ENCODE measurements at places on chromosomes 13 and 19.

DNA sequence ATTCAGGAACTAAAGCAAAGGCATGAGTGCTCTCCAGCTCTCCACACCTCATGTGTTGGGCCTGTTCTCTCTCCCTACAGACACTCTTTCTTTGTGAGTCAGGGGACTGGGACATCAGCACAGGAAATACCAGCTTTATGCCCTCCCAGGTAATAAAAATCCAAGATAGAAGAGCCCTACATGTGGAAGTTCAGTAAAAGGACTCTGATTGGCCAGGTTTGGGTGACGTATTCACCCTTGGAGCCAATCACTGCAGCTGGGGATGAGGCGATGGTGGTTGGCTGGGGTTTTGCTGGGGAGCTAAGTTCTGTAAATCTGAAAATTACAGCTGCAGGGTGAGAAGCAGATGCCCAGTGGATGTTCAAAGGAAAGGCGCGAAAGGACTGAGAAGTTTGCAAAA is 32.5 kb downstream of the CCDC70 start:
- DNase-seq = no peak

DNA sequence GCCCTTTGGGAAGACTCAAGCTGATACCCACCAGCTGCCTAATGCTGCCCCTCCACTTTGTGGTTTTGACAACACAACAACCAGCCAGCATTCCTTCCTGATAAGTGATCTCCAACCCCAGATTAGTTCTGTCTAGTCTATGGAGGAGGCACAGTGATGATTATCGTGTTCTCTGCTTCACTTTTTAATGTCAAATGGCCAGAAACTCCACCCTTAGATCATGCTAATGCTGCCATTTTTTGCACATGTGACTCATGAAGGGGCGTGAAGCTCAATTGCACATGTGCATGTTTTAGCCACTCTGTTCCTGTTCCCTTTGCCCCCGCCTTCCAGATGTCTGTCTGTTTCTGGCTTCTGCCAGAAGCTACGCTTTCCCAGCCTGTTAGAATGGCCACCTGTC is 199.8 kb downstream of the COG6 start:
- DNase-seq = no peak

DNA sequence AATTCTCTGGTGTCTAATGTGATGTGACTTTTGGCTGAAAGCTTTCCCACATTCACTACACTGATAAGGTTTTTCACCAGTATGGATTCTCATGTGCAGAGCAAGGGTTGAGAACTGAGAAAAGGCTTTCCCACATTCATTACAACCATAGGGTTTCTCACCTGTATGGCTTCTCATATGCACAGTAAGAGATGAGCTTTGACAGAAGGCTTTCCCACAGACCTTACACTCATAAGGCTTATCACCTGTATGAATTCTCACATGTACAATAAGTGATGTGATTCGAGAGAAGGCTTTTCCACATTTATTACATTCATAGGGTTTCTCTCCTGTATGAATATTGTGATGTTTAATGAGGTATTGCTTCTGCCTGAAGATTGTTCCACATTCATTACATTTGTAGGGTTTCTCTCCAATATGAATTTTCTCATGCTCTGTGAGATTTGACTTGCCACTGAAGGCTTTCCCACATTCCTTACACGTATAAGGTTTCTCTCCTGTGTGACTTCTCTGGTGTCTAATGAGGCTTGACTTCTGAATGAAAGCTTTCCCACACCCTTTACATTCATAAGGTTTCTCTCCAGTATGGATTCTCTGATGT is 14.0 kb downstream of the ZNF260 start:
- DNase-seq = no peak

- no peak for DNase-seq
Measured at GRCh38 chr13:80690208-80690607, 349.3 kb upstream of the SPRY2 start.

DNA sequence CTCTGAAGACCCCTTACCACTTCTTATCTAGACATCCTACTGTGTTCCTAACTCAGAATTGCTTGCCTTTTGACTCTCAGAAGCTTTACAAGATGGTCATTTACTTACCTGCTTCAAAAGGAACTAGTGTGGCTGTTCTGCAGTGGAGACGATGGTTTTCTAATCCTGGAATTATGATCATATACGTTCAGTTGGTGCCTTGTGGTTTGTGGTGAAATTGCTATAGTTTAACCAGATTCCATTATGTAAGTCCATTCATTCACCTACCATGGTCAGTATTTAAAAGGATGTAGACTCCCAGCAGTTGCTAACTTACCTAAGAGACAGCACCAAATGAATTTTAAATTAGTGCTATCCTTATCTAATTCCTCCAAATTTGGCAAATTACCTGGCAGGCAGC is 210.9 kb downstream of the SHISA2 start:
- no peak for DNase-seq

DNA sequence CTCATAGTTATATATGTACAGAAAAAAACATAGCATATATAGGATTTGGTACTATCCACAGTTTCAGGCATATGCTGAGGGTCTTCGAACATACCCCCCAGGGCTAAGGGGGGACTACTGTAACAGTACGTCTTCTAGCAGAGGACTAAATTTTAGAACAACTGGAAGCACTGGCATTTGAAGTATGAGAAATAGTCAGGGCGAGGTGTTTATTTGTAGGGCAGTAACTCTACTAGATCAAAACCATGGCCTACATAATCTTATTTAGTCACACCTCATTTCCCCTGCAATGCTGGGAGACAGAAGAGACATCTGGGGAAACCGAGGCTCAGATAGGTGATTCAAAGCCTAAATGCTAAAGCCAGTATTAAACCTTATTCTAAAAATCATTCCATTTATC is 245.6 kb downstream of the DCT start:
- no peak for DNase-seq

GRCh38 chr19:35595928-35596327 is 10.0 kb downstream of the PMIS2 start:
- DNase-seq = no peak

DNA sequence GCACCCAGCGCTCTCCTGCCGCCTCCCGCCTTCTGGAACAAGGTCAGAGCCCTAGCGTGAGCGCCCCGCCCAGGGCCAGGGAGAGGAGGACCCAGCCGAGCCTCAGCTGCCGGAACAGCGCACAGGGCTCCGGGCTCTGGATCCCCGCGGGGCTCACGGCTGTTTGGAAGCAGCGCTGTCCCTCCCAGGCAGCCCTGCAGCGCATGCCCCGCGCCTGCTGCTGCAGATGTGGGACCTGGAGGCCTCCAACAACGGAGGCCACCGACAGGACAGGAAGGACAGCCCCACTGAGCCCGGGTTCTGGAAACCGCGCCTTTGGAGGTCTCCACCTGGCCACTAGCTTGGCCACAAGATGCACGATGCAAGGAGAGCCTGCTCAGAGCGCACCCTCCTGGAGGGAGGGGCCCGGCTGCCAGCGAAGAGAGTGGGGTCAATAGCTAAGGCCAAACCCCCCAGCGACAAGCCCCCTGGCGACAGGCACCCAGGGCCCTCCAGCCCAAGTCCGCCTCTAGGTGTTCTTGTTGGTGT is 12.6 kb downstream of the ZSCAN18 start:
- DNase-seq = no peak

- no peak for DNase-seq
Measured at GRCh38 chr13:20303636-20304035, 71.5 kb upstream of the GJB6 start.

- no peak for DNase-seq
Measured at GRCh38 chr13:49464621-49465325, 20.7 kb downstream of the SETDB2 start.

DNA sequence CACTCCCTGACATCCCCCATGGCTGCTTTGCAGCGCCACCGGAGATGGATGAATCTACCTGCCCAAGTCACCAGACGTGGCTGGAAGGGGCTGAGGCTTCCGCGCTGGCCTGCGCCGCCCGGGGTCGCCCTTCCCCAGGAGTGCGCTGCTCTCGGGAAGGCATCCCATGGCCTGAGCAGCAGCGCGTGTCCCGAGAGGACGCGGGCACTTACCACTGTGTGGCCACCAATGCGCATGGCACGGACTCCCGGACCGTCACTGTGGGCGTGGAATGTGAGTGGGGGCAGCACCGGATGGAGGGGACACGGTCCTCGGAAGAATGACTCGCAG is 4.6 kb downstream of the ICAM5 start:
- DNase-seq = no peak

DNA sequence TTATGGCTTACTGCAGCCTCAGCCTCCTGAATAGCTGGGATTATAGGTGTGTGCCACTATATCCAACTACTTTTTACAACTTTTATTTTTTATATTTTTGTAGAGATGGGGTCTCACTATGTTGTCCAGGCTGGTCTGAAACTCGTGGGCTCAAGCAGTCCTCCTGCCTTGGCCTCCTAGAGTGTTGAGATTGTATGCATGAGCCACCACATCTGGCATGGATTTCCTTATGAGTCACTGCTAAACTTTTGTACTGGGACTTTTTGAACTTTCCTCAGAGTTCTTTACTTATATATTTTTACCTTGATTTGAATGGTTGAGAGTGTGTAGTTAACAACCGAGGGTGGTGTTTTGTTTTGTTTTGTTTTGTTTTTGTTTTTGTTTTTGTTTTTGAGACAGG is 33.4 kb downstream of the DNAJC3 start:
- no peak for DNase-seq

- peak; percentile 87 for DNase-seq
Measured at GRCh38 chr19:42207767-42208271, 9.7 kb downstream of the DEDD2 start.

DNA sequence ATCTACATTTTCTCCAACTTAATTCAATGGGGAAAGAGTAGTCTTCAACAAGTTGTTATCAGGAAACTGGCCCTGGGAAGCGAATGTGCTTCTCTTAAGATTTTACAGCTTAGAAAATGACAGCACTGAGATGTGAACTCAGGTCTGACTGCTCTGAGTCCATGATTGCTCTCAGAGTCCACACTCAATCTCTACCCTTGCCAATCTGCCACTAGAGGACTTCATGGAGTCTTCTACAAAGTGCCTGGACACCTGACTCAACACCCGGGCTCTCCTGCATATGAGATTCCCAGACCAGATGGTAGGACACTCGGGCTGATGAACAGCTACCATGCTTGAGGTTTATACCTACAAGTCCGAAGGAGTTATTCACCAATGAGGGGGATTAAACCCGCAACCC is 74.8 kb downstream of the ABCC4 start:
- DNase-seq = no peak

- DNase-seq = no peak
Measured at GRCh38 chr13:59024434-59024833, 1139.3 kb downstream of the DIAPH3 start.

All from GM03348 (cell line).